ENCODE measurements at places on chromosomes 7 and 10.

DNA sequence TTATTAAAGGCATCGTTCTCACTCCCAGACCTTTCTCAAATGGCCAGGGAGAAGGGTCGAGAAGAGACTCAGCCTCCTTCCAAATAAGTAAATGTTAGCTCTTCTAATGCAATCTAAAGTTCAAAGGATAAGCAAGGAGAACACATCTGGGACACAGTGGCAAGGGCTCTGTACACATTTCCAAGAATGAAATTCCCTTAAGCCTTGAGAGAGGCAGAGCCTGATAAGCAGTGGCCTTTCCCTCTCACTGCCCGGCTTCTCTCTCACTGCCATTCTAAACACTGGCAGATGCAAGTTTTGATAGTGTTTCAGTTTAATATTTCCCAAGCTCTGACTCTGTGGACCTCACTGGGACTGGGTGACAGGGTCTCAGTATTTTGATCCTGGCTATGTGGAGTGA is 35.1 kb upstream of the EXOC4 start:
- no peak for DNase-seq

GRCh38 chr10:131821378-131822012 is 79.3 kb upstream of the PPP2R2D start:
- DNase-seq, result no peak

DNA sequence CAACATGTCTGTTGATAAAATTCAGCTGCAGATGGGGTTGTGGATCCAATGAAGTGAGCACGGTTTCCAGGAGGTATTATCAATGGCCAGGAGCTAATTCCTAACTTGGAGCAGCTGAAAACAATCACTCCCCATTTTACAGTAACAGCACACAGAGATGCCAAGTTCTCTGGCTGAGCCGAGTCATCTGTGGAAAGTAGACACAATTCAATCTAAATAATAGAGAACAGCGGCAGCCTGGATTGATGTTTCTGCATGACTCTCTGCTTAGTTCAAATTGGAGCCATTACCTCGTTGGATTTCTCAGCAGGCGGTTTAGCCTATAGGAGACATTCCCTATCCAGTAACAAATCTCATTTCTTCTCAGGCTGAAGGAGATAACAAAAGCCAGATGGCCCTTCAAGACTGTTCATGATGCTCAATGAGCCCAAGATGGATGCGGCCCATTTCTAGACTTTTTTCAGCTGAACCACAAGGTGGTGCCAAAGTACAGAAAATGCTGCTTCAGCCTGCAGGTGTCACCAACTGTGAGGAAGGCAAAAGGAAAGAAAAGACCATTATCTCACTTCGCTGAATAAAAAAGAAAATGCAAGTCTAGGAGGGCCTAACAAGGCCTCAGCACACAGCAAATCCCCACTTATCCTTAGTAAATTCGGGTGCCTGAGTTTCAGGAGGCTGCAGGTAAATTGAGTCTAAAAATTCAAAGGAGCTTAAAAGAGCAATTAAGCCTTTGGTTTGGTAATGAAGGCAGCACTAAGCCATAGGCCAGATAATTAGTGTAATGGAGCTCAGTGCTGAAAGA is 83.7 kb downstream of the SLC16A9 start:
- peak; percentile 73 for DNase-seq

DNA sequence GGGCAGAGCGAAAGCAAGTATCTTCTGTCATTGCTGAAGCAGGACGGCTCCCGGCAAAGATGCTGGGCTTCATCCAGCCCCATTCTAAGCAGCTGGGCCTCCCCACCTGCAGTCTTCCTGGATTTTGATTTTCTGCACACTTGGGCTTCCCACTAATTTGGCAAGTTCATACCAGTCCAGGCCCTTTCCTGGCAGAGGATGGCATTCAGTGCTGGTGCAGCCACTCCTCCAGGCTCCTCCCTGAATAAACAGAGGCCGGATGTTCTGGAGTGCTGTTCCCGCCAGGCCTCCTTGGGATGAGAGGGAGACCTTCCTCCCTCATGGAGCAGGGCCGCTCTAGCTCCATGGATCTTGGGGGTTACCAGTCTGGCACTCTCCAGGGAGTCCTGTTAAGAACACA is 3.4 kb downstream of the BAG3 start:
- peak; percentile 70 for DNase-seq

DNA sequence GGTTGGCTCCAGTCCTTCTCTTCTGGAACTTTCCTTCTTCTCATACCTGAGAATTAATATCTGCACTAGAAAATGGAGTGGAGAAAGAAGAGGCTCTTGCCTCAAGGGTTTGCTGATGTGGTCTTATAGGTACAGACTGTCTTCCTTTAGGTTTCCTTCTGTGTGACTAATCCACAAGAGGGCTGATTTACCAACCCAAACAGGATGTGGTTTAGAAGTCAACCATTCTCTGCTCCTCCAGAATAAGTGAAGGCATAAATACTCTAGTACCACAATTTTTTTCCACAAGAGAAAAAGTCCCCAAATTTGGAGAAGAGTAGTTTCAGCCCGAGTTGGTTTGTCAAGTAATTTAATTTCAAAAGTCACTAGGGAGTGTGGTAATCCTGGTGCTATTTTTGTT is 85.8 kb downstream of the NRP1 start:
- peak; percentile 23 for DNase-seq

DNA sequence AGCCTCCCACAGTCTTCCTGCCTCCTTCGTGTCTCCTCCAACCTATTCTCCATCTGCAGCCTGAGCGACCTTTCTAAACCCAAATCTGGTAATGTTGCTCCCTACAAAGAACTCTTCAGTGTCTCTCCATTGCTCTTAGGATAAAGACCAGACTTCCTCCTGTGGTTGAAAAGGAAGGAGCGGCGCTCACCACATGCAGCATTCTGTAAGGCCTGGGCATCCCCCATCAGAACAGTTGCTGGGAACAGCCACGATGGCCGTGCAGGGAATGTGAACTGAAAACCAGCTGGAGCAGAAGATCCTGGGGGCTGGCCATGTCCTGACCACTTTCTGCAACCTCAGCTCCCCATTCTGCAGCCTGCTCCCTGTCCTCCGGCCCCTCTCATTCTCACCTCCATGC is 237.8 kb upstream of the ZMIZ1 start:
- DNase-seq, result no peak

DNA sequence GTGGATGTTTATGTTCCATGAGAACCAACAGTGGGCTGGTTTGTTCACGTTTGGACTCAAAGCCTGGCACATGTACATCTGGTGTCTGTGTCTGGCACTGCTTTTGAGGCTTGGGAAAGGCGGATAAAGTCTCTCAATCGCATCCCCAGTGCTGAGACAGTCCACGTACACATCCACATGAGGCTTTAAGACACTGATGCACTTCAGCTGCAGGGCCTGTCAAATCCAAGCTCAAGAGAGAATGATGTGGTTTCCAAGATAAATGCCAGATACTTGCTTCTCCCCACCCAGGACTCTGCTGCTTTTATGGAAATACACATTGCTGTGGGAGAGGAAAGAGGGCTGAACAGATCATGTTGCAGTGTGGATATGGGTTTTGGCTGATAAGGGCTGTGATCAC is 178.4 kb downstream of the ADARB2 start:
- no peak for DNase-seq

DNA sequence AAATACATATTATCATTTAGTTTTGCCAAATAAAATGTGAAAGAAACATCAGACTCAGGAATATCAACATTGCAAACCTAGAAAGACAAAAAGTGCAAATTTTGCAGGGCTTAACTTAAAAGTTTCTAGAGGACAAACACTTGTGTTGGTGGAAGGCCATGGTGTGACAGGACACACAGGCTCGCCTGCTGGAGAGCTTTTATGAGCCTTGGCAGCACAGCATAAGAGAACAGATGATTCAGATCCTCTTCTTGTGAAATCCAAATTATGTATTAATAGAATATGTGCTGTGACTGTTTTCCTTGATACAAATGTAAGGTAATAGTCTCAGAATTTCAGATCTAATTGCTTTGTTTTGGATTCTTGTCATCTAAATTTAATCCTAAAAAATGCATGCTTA is 72.9 kb upstream of the ABCB5 start:
- DNase-seq, result no peak

DNA sequence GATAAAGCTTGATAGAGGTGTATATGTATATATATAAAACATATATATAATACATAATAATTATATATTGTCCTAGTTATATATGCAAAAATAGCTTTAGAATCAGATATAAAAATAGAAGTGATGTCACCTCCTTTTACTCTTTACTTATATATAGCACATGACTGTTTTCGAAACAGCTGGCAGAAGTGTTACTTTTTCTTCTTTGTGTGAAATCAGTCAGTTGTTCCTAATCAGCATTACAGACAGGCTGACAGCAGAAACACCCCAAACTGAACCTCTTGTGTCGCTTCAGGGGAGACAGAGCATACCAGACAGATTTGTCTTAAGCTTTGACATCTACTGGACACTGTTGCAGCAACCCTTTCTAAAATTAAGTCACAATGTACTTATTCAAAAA is 684.9 kb upstream of the CELF2 start:
- DNase-seq, result no peak

- no peak for DNase-seq
Measured at GRCh38 chr7:129783584-129783919, 169.2 kb downstream of the UBE2H start.

GRCh38 chr10:106931159-106931852 is 233.2 kb downstream of the SORCS1 start:
- DNase-seq, result no peak

- DNase-seq, result peak; percentile 47
Measured at GRCh38 chr7:92834507-92835260, 1.7 kb downstream of the CDK6 start.

- DNase-seq, result no peak
Measured at GRCh38 chr7:25897261-25897782, 254.7 kb upstream of the NFE2L3 start.

DNA sequence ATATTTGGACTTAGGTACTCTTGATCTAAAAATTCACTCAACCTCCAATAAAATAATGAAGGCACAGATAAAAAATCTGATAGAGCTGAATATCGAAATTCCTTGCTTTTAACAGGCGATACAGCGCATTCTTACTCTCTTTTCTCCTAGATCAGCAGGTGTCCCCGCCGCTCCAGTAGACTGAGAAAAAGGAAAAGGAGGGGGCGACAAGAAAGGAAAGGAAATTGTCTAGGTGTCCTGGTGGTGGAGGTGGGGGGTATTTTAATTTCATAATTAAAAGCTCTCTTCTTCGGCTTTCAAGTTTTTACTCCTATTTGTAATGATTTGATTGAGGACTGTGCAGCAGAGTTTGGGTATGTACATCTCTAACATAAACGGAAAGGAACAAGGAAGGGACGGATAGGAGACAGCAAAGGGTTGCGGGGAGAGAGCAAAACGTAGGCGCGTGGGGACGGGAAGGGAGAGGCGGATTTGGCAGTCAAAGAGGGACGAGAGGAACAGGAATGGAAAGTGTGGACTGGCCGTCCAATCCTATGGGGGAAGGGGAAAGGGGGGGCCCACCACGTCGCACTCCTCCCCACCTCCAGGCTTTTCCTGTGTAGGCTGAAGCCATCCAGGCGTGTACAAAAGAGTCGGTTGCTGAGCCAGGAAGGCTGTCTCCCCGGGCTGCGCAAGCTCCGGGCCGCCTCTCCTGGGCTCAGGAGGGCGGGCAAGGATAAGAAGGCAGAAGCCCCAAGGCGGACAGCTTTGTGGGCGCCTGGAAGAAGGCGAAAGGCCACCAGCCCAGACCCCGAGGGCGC is 875 bp upstream of the HECTD2 start:
- DNase-seq, result peak; percentile 72

GRCh38 chr7:98423043-98423442 is 22.2 kb upstream of the BAIAP2L1 start:
- no peak for DNase-seq

- no peak for DNase-seq
Measured at GRCh38 chr7:97005183-97006054, at the start of gene DLX6. Gene DLX6 (plus strand): TSS chr7:97005553. CDS start chr7:97005978, 425 bp downstream.

DNA sequence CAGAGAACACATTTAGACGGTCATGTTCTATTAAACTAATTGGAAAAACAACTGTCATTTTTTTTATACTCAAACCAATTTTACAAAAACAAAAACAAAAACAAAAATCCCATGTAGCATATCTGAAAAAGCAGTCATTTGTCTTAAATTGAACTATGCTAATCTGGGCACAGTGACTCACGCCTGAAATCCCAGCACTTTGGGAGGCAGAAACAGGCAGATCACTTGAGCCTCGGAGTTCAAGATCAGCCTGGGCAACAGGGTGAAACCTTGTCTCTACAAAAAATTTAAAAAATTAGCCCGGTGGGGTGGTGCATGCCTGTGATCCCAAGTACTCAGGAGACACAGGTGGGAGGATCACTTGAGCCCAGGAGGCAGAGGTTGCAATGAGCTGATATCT is 253.4 kb downstream of the DOCK4 start:
- DNase-seq, result no peak

DNA sequence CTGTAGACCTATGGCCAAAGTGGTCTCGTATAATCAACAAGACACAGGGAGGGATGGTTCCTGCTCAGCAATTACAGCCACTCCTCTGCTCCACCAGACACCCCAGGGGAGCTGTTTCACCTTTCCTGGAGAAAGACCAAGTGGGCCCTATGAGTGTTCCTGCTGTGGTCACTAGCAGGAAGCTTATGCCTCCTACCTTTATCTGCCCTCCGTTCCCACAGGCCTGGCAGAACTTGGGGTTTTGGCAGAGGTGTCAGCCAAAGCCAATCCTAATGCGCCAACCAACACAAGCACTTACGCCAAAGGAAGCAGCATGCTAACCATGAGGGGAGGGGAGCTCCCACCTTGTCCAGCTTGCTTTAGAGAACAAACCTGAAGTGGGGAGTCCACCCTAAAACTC is 31.2 kb downstream of the XPNPEP1 start:
- no peak for DNase-seq

GRCh38 chr10:6995341-6995740 is 415.3 kb upstream of the PRKCQ start:
- DNase-seq, result no peak

Data from HT-29 (cell line).